Germinal center (tissue), 1 donor: ENCODE measurements at places on chromosomes 1 and 21.

- DNase-seq = no peak
These were observed 27.6 kb upstream of the CNN3 start for GRCh38 chr1:94954263-94955220.

- no peak for DNase-seq
These were observed 2.6 kb upstream of the MYOG start for GRCh38 chr1:203088441-203088840.

DNA sequence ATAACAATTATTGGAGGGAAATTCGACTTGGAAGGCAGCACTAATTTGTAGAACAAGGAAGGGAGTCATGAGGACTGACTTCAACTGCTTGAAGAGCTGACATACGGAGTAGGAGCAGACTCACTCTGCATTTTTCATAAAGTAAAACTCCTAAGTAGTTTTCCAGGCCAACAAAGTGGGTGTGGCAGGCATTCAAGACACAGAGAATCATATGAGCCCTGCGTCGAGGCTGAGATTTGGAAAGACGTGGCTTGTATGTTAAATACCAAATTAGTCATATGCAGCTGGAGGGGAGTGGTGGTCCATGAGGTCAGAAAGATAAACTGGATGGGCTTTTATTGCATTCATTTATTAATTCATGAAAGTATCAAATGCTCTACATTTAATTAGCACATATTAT is 255.7 kb upstream of the JUN start:
- no peak for DNase-seq

GRCh38 chr1:114192328-114192727 is 38.7 kb upstream of the SYT6 start:
- no peak for DNase-seq

GRCh38 chr1:75430526-75430925 is 180.4 kb downstream of the SLC44A5 start:
- DNase-seq = no peak

GRCh38 chr1:31910933-31911332 is 27.2 kb downstream of the PTP4A2 start:
- DNase-seq = no peak

DNA sequence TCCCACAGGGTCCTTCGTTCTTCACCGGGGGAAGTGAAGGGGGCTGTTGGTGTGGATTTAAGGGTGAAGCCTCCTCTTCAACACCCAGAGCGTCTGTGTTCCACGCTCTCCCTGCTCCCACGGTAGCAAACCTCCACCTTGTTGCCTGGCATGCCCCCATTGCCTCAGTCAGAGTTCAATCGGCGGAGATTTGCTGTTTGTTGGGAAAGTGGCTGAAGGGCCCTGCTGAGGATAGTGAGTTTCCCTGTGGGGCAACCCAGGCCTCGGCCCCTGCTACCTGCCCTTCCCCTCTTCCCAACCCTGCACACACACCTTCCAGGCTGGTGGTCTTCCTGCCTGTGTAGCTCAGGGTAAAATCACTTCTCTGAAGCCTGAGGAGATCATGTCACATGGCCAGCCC is 60.5 kb downstream of the TOR1AIP2 start:
- no peak for DNase-seq

DNA sequence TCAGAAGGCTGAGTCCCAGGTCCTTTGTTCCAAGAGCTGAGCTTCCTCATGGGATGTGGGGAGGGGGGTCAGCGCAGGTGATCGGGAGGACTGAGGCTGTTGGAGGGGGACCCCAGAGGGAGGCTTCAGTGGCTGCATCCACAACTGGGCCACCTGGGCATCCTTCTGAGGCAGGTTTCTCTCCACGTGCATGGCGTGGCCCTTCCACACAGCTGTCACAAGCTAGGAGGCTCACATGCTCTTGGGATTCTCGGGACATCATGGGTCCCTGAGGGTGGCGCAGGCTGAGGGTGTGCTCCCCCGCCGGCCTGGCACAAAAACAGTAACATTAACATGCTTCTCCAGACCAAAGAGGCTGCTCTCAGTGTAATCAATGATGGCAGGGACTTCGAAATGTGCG is 229.6 kb upstream of the AJAP1 start:
- DNase-seq = no peak

- DNase-seq = no peak
These were observed 31.3 kb upstream of the LRIG2 start for GRCh38 chr1:113041569-113042284.

DNA sequence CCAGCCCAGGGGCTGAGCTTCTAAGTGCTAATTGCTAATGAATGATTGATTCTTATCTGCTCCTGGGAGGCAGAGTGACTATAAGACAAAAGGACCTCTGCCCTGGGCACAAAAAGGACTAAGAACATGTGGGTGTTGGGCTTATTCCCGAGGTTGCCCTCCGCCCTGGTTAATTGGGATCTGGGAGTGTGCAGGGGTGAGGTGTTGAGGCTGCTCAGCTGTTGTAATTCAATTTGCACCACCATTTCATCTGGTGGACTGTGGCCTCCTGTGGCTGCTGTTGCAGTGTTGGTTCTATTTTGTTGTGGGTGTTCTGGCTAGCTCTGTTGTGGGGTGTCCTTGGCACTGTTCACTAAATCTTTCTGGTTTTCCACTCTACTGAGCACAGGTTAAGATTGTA is 13.3 kb downstream of the KNCN start:
- no peak for DNase-seq

GRCh38 chr1:45501505-45501859 is 1.4 kb downstream of the MMACHC start:
- no peak for DNase-seq

GRCh38 chr1:156727492-156727891 is 777 bp upstream of the METTL25B start:
- DNase-seq = no peak

DNA sequence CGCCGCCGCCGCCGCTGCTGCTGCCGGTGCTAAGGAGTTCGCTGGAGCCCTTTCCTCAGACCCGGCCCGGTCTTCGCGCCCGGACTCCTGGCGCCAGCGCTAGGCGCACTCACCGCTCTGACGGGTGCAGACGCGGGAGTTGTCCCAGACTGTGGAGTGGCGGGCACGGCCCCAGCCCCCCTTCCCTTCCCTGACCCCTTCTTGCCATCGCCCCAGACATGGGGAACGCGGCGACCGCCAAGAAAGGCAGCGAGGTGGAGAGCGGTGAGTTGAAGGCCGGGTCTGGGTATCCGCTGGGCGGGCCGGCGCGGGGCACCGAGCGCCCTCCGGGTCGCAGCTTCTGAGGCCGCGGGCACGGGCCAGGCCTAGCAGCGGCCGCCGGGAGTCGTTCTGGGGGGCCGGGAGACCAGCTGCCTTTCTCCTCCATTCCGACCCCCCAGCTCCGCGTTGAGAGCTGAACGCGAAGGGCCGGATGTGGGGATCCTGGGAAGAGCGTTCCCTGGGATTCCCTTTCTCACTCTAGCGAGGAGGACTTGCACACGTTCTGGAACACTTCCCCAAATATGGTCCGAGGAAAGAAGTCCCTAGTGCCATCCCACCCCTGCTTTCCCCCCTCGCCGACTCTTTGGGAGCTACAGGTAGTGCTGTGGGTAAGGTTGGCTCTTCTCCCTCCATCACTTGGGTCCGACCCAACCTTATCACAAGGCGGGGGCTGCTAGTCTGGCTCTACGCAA is 65.8 kb upstream of the PRKACB start:
- peak; percentile 43 for DNase-seq

DNA sequence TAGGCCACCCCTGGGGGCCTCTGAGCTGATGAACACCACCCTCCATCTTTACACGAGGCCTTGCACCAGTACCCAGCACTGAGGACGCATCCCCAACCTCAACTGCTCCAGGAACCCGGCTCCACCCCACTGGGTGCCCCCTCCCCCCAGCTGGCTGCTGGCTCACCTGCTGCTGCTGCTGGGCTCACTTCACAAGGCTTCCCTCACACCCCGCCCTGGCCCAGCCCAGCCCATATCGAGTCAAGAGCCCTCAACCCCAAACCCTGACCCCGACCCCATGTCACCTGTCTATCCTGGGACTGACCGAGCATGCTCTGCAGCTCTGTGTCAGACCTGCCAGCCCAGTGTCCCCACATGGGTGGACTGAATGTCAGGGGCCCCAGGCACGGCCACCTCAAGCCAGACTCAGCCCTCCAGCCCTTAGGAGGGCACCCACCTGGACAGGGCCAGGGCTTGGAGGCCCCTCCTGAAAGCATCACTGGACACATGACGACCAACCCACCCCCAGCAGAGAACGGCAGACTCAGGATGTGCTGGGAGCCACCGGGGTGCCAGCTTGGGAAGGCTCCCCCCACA is 21.4 kb downstream of the WNT9A start:
- DNase-seq = no peak

DNA sequence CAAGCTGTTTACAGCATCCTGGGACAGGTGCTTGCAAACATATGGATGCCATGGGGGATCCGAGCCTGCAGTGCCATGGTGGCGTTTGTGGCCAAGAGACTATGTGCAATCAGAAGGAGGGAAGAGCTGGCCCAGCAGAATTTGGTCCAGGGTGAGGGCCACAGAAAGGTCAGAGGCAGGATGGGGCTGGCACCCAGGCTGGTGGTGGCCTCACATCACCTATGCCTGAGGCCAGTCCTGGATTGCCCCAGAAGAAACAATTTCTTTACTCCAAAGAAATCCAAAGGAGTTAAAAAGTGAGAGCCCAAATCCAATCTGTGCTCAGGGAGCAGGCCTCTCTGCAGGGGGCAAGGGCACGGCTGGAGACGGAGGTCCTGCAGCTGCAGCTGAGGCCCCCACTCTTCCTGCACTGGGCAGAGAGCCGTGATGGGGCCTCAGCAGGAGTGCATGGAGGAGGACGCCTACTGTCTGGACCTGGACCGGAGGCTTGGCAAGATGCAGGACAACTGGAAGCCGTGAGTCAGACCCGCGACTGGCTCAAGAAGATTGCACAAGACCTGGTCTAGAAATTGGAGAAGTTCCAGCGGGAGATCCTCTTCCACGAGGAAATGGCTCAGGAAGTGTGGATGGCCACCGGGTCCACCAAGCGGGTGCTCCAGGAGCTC is 163.5 kb downstream of the RYR2 start:
- DNase-seq = no peak

- DNase-seq = no peak
These were observed 53.0 kb downstream of the BCAR3 start for GRCh38 chr1:93628681-93629080.

DNA sequence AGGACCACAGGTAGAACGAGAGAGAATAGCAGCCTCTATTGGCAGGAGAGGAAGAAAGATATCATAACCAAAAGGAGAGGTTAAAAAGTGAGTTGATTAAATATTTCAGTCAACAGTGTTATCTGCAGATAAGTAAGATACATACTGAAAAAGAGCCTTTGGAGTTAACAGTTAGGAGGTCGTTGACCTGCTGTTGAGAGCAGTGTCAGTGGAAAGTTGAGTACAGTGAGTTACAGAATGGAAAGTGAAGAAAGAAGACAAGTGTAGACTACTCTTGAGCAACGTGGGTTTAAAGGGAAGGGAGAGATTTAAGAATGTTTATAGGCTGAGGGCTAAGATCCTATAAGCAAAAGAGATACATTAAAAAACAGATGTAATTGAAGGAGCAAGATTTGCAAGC is 30.2 kb downstream of the GNAT2 start:
- no peak for DNase-seq

GRCh38 chr1:183293241-183293640 is 107.2 kb downstream of the LAMC2 start:
- DNase-seq = no peak

DNA sequence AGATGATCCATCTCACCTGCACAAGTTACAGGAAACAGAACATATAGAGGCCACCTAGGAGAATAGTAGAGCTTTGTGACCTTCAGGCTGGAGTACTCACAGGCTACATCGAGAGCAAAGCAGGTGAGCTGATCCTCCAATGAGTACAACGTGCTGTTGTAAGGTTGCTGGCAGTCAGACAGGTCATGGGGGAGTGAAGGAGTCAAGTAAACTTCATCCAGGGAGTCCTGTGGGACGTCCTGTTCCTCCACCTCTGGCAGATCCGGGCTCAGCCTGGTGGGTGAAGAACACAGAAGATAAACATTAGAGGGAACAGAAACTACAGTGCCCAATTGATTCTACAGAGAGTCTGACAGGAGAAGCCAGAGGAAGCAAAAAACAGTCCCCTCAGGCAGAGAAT is 62.5 kb downstream of the PRKAB2 start:
- no peak for DNase-seq

- DNase-seq = no peak
These were observed 1.4 kb downstream of the KIAA0319L start for GRCh38 chr1:35555601-35556477.

DNA sequence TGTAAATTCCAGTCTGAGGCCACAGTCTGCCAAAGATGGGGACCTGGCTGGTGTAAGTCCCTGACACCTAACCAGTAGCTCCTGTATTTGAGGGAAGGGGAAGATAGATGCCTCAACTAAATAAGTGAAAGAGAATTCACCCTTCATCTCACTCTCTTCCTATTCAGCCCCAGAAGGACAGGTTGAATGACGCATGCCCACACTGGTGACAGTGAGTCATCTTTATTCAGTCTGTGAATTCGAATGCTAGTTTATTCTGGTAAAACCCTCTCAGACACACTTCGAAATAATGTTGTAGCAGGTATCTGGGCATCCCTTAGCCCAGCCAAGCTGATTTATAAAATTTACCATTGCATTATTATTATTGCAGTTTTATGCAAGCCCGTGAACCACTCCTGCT is 617.0 kb upstream of the PRMT6 start:
- DNase-seq = no peak

GRCh38 chr1:178389441-178389840 is 107.3 kb downstream of the CLEC20A start:
- no peak for DNase-seq

DNA sequence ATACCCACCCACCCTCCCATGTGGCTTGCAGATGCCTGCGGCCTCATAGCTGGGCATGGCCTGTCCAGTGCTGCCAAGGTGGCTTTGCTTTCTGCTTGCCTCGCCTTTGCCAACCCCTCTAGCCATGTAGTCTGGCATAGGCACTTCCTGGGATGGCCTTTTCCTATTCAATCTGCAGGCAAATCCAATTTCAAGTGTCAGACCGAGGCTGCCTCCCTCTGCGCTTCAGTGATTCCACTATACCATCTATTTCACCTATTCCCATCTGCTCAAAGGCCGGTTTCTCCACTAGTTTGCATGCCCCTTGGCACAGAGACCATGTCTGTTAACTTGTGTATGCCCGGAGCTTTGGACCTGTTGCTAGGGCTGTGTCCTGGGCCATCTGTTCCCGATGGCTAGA is 3.8 kb upstream of the ZBTB21 start:
- DNase-seq = no peak

DNA sequence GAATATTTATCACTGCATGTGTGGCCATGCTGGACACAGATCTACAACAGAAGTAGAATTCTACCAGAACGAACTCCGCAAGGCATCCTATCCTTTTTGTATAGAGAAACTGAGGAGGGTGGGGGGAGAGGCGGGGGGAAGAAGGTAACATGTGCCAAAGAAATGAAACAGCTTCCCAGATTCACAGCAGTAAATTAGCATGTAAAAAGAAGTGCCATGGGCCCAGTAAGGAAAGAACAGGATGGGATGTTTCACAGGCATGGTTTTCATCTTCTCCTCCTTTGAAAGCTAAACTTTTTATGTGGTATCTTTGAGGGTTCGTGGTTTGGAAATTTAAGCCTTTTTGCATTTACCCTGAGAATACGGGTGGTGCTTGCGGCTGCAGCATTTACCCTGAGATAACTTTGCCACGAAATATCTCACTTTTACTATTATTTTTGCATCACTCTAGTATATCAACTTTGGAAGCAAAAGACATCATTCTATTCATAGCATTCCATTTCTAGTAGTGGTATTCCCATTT is 168.9 kb downstream of the TPR start:
- no peak for DNase-seq

GRCh38 chr1:50285994-50286393 is 137.2 kb downstream of the DMRTA2 start:
- DNase-seq = no peak
